AG09319 (cell line): ENCODE measurements at places on chromosomes 3 and 15.

GRCh38 chr3:30195352-30195751 is 411.0 kb upstream of the TGFBR2 start:
- DNase-seq: no peak

GRCh38 chr3:32340039-32340438 is 51.6 kb upstream of the CMTM7 start:
- no peak for DNase-seq

GRCh38 chr3:170081079-170081741 is 43.4 kb downstream of the GPR160 start:
- DNase-seq: peak; percentile 18

DNA sequence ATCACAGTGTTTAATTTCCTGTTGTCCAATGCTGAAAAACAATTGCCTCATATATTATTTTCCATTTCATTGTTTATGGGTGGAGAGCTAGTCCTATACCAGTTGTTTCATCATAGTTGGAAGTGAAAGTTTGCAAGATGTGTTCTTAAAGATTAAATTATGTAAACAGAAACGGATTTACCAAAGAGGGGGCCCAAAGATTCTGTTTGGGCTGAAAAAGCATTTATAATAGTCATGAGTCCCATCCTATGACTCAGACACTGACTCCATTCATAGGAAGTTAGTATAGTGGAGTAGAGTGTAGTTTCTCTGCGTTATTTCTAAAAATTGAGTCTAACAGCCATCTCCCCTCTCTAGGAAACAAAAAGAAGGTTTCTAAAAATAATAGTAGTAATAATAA is 24.3 kb downstream of the NFKBIZ start:
- DNase-seq: no peak

DNA sequence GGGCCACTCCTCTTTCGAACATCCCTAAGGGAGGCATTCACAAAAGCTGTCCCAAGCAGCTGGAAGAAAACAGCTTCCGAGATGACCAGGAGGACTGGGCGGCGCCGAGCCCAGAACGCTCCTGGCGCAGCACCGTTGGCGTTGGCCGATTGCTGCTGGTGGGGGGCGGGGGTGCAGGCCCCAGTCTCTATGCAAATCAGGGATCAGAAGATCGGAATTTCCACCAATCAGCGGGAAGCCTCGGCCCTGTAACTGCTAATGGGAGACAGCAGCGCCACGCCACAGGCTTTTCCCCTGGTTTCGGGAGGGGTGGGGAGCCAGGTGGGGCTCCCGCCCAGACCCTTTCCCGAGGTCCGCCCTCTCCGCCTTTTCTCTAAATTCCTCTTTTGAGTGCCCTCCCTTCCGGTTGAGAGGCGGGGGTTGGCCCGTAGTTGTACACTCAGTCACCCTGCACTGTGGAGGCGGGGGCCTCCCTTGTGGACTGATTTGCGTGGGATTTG is 27.0 kb downstream of the HMCES start:
- no peak for DNase-seq

DNA sequence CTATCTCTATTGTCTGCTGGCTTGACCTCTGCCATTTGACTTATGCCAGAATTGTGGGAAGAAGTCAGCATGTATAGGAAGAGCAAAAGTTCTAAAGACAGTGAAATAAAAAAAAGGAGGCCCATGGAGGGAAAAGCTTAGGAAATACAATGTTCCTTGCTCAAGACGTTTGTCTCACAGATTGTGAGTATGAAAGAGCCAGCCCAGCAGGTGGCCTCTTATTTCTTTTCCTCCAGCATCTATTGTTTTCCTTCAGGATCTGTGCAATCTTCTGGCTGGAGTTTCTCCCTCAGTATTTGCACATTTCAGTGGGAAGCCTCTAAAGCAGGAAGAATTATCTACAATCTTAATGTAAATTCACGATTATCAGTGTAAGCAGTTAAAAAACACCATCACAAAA is 43.7 kb downstream of the ZDHHC3 start:
- DNase-seq: no peak

DNA sequence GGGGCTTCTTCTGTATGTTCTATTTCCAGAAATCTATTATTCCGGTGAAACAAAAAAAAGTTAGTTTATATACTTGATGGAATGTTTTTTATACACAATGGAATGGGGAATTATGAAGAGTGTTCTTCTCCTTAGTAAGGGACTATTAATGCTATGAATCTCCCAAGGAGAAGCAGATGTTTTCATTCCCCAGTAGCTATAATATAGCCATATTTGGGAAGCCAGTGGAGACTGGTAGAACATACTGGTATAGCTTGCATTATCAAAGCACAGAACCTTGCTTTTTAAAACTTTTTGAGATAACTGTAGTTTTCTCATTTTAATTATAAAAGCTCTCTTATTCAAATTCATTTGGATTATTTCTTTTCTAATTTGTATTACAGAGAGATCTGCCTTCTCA is 38.3 kb downstream of the ADGRG7 start:
- DNase-seq: no peak

GRCh38 chr3:102979682-102980354 is 545.0 kb downstream of the ZPLD1 start:
- peak; percentile 19 for DNase-seq

GRCh38 chr3:184619369-184619768 is 57.8 kb downstream of the EPHB3 start:
- DNase-seq: no peak

DNA sequence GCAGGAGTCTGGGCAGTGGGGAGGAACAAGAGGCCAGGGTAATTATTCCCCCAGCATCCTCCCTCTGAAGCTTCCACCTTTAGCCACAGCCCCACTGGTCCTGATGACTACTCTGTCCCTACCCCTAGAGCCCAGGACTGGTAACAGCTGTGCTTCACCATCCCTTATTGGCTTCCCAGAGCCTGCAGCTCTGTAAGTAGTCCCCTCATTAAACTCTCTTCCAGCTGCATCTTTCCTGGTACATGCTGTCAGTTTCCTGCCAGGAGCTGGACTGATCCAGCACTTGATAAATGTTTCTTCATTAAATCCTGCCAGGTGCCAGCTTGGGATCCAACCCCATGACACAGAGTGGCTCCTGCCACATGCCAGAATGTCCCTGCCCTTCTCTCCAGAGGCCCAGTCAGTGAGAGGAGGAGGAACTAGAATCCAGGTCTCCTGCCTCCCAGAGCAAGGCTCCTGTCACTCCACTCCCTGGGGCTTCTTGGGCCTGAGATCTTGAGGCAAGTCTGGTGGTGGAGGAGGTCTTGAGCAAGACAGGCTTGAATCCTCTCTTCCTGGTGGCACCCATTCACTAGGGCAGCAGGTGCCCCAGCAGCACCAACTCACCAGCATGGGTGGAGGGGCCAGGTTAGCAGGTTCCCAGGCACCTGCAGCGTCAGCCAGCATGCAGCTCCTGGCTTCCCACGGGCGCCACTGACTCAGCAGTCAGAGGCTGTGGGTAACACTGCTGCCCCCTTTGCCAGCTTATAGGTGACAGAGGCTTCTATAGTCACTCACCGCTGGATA is 27.6 kb downstream of the FBXW12 start:
- DNase-seq: no peak

GRCh38 chr3:157832588-157832987 is 273.6 kb downstream of the SHOX2 start:
- DNase-seq: no peak

- no peak for DNase-seq
Measured at GRCh38 chr3:191138937-191139336, 60.1 kb upstream of the OSTN start.

DNA sequence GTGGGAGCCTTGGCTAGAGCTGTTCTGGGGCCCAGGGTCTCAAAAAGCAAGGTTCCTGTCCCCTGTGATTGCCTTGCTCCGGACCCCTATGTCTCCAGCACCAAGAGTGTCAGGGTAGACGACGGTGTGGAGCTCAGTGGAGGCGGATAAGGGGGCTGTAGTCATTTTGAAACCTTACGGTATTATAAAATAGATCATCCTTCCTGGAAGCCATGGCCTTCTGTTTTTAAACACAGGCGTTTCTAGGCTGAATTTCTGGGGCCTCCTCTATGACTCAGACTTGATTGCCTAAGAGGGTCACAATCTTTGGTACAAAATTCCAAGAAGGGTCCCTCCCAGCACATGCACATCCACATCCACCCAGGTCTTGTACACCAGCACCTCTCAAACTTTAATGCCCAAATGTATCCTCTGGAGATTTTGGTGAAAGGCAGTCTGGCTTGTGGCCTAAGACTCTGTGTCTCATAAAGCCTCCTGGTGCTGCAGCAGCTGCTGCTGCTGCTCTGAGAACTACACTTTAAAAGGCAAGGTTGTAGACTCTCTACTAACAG is 70.5 kb upstream of the XCR1 start:
- no peak for DNase-seq

DNA sequence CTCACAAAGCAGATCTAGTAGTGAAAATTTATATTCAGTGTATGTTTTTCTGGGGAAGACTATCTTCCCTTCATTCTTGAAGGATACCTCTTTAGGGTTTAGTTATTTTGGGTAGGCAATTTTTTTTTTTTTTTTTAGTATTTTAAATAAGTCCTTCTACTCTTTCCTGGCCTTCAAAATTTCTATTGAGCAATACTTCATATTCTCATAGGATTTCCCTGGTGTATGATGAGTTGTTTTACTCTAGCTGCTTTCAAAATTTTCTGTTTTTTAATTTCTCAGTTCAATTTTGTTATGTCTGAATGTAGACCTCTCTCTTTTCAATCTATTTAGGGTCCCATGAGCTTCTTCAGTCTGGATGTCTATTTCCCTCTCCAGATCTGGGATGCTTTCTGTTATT is 74.3 kb upstream of the PLSCR4 start:
- DNase-seq: no peak

DNA sequence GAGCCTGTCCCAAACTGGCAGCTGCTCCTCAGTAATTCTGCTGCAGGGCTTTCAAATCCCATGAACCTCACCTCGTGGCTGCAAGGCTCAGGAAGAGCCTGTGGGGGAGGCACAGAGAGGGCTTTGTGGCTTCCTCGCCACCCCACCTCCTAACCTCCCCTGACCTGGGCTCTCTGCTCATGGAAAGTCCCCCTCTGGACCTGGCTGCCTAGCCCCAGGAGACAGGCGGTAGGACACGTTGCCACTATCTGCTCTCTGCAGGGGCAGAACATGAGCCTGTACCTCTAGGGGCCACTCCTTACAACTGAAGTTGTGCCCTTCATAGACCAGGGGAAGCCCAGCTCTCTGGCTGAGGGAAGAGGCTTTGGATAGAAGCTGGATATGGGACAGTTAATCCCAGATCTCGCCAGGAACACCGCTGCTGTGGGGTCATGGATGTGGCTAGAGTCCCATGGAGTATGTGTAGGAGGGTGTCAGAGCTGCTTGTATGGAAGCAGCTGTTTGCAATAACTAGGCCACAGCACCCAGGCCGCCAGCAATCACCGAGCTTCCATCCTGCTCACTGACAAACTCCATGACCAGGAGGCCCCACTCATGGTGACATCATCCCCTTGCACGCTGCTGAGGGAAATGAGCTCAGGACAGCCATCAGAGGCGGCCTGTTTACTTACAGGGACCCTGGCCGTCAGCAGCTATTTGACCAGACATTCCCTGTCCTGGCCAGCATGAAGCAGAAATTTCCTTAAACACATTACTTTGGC is 34.0 kb upstream of the CILP start:
- no peak for DNase-seq
